Gastrocnemius medialis (tissue), 4 donors: ENCODE measurements at places on chromosomes 2 and 18. TPM values are rescaled to one million over a fixed set of nuclear protein-coding genes. Genes with fewer than 3 reads are reported as not detected.

The DLX2 gene
- not detected for total RNA-seq

The HEATR5B gene
- 10.0 TPM for total RNA-seq

The IL1RN gene
- not detected for total RNA-seq

The M1AP gene
- total RNA-seq = 0.20 TPM

The MEP1B gene
- not detected for total RNA-seq

The TDRD15 gene
- not detected for total RNA-seq

The MYO5B gene
- total RNA-seq = 0.39 TPM

The PID1 gene
- 11.3 TPM for total RNA-seq

The ANKRD29 gene
- total RNA-seq = 0.93 TPM

The GALNT13 gene
- total RNA-seq = not detected

The C1GALT1C1L gene
- 0.59 TPM for total RNA-seq

The GALR1 gene
- total RNA-seq = not detected

The WDSUB1 gene
- total RNA-seq = 2.2 TPM

The IL36RN gene
- total RNA-seq = not detected

The STARD6 gene
- not detected for total RNA-seq

The ANKRD53 gene
- not detected for total RNA-seq

The FAM124B gene
- total RNA-seq = 2.3 TPM

The REG3A gene
- not detected for total RNA-seq

The VWA3B gene
- total RNA-seq = not detected

The TRPM8 gene
- total RNA-seq = not detected

The ERFE gene
- 1.9 TPM for total RNA-seq

The ANKRD36C gene
- 1.4 TPM for total RNA-seq

The SCN1A gene
- not detected for total RNA-seq

The EIF5B gene
- total RNA-seq = 33.0 TPM
